Stimulated activated CD8-positive, alpha-beta memory T cell treated with anti-CD3 and anti-CD28 coated beads, Interleukin-12 subunit alpha, Interleukin-12 subunit beta, amount 100 ng/mL, for 4 hours (primary cell): ENCODE measurements at places on chromosomes 2 and 18.

DNA sequence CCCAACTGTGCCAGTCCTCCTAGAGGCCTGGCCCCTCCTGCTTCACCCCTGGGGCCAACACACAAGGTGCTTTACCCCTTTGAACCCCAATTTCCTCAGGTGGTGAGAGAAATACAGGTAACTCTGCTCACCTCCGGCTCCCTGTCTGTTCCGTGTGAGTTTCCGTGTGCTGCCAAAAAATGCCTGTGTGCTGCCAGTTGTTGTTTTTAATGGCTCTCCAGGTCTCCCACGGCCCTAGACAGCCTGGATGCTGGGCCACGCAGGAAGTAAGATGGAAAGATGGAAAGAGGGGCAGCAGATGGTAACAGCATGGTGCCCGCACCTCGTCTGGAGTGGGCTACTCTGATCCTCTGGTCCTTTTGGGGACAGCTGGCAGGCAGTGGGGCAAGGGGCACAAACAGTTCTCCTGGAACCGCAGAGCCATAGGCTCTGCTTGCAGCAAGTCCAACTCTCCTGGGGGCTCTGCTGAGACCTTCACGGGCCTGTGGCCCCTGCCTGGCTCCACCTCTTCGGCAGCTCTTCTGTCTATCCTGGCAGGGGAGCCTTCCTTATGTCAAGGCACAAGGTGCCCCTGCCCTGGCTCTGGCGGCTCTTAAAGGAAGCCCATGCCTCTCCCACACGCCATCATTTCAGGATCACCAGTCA is 4.3 kb upstream of the ARHGEF4 start:
- no peak for DNase-seq

- DNase-seq: no peak
These were observed 970 bp upstream of the ADCYAP1 start for GRCh38 chr18:903701-904100.

- DNase-seq: no peak
These were observed 274.5 kb downstream of the TSN start for GRCh38 chr2:122029945-122030344.

- no peak for DNase-seq
These were observed 4.5 kb upstream of the BCL2L11 start for GRCh38 chr2:111116011-111116746.

DNA sequence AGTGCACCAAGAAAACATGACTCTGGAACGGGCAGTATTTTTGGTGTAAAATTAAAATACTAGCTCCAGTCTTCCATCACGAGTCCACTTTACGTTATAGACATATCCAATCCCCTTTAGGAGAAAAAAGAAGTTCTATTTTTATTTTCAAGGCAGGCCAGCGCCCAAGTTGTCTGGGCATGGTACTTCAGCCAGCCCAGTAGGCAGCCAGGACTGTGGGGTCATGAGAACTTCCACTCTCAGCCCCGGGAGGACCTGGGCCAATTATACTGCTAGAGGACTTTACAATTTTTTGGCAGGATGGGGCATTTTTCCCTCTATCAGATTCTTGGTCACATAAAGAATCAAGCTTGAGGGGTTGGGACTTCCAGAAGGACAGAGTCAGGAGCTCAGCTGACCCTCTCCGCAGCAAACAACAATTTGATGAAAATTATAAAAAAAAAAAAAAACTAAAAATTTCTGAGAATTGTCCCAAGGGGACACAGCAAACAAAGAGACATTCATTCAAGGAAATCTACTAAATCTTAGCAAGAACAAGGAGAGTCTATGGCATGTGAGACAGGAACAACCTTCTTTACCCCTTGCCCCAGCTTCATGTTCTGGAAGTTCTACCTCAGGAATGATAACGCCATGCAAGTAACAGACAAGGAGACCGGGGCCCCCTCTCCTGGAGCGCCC is 37.3 kb upstream of the B3GNT2 start:
- no peak for DNase-seq

DNA sequence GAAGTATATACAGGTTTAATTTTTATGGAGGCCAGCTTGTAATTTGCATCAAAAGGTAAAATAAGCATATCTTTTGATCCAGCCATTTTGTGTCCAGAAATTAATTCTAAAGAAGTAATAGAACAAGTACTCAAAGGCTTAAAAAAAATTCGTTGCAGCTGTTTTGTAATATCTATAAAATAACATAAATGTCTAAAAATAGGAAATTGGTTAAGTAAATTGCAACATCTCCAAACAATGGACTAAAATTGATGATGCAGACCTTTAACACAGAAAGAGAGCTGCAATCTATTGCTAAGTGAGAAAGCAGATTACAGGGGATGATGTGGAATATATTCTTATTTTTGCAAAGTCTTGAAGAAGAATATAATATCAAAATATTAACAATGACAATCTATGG is 19.4 kb downstream of the AAK1 start:
- DNase-seq: no peak

DNA sequence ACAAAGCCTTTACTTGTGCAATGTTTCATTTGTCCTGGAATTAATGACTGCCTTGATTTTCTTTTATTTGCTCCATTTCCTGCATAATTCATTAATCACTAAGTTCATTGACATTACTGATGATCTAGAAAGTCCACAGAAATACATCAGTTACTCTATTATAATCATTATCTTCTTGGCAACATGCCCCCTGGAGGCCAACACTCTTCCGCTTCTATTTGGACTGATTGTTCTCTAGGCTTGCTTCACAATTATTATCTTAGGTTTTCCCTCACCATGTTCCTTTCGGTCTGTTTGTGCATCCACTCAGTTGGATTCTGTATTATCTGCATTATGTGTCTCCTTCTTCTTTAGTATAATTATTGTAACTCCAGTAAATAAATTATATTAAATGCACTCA is 461.0 kb upstream of the CDH2 start:
- DNase-seq: no peak

DNA sequence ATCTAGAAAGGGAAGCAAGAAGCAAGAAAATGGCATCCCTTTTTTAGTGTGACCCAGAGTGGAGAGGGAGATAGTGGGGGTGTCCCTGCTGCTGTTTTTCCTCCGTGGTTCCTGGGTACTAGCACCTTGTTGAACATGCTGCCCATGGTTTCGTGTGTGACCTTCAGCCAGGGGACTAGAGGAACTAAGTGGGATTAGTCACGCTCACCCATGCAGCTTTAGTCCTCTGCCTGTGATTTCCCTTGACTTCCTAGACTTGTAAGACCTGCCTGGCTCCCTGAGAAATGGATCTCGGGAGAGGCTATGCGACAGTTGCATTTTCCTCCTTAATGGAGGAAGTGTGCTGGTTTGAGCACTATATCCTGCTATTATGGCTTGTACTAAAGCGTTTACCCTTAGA is 471.4 kb downstream of the DCDC2C start:
- no peak for DNase-seq

GRCh38 chr2:158395166-158395565 is 61.4 kb downstream of the CCDC148 start:
- no peak for DNase-seq

GRCh38 chr2:64463781-64464180 is 9.8 kb downstream of the LGALSL start:
- no peak for DNase-seq

- DNase-seq: no peak
These were observed 34.2 kb upstream of the FAM98A start for GRCh38 chr2:33633315-33633714.

GRCh38 chr2:239268082-239268481 is 132.7 kb downstream of the HDAC4 start:
- DNase-seq: no peak

DNA sequence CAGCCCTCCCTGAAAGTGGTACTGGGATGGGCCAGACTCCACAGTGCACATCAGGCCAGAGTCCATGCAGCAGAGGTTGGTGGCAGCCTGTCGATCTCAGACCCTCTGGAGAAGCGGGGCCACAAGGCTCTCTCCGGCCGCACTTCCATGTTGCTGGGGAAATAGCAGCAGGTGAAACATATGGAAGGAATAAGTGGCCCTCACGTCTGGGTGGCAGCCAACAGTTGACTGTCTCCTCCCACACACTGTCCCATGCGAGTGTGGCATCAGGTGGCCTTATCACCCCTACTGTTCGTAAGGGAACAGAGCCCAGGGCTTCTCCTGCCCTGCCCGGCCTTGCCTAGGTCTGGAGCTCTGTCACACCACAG is 58.1 kb upstream of the FOSL2 start:
- no peak for DNase-seq

DNA sequence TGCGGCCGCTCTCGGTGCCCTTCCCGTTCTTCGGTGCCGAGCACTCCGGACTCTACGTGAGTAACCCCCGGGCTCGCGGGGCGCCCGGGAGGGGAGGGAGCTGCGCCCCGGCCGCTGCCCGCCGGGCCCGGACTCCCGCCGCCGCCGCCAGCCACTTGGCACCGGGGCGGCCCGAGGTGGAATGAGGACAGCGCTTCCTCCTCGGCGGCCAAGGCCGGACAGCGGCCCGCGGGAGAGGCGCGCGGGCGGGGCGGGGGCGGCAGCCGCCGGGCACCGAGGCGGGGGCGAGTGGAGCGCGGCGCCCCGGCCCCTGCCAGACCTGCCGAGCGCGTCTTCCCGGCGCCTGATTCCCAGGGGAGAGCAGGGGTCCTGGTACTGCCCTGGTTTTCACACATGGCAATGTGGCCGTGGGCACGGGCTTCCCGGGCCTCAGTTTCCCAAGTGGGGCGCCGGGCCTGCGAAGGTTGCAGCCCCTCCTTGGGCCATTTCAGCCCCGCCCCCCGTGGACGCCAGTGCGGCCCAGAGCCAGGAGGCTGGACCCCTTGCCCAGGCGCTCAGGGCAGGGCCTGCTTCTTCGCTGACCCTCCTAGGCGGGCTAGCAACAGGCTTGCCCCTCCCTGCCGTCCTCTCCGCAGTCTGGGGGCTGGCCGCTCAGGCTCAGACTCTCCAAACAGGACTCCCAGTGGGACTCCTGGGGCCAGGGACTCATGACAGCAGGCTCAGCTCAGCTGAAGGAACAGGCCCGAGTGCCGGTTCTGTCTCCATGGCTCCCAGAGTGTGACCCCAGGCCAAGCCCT is 775 bp downstream of the SNED1 start:
- no peak for DNase-seq

DNA sequence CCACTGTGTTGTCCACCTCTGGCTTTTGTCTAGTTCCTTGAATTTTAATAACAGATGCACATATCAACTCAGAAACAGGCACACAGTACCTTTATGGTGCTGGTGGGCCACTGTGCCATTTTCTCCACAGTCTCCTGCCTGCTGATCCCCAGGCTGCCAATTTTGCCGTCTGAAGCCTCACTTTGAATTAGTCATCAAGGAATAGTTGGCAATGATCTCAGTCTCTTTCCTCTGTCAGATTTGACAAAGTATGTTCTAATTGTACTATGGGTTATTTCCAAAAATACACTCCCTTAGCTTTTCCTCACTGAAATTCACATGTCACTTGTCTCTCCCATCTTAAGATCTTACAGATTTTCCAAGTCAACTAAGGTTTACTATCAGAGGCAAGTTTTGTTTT is 140.7 kb downstream of the ZNF516 start:
- no peak for DNase-seq

- no peak for DNase-seq
These were observed 677.7 kb upstream of the CDH7 start for GRCh38 chr18:65073060-65073550.

DNA sequence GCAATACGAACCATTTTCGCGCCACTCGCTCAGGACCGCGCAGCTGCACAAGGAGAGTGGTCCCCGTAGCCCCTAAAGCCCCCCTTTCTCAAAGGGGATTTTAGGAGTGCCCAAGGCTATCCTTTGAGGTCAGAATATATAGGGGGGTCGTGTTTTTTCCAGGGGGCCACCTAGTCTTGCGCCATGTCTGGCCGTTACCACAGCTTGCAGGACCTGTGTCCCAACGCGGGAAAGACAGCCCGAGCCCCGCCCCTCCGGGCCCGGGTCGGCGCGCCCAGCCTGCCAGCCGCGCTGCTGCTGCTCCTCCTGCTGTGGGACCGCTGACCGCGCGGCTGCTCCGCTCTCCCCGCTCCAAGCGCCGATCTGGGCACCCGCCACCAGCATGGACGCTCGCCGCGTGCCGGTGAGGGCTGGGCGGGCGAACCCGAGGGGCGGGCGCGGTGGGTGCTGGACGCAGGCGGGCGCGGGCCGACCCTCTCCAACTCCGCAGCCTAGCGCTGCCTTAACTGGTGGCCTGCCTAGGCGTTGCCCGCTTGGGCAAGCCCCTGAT is at the start of gene CDCA7:
CDCA7 (plus strand) TSS at position 291 of the 550 bp plus-strand sequence; CDS start at position 383, 92 bp downstream.
- no peak for DNase-seq

GRCh38 chr2:215060861-215061536 is 77.4 kb downstream of the ABCA12 start:
- DNase-seq: no peak

DNA sequence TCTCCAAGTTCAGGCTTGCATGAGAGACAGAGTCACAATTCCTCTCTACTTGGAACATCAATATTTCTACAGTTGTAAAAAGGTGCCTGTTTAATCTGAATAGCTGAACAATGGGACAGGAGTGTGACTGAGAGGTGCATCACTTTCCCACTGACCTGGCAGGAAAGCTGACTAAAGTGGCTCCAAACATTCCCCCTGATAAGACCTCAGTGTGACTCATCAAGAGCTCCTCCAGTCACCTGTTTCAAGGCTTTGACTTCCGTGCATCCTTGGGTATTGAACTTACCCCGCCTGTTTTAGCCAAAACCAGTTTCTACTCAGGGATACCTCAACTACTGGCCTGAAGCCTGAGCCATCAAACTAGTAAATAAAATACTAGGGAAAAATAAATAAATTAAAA is 453.9 kb upstream of the DDX18 start:
- DNase-seq: no peak

DNA sequence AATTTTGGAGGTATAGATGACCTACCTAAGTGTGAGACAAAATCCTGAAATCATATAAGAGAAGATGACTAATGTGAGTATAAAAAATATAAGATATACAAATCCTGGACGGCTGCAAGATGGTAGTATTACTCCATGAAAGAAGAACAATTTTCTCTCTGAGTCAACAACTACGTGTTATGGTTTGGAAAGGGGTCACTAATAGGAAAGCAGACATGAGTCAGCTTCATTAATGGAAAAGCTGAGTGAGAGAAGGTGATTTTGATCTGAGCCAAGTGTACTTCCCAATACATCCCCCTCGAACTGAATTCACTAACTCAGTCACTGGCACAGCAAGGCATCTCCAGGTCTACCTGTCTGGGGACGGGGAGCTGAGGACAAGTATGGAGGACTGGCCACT is 20.1 kb upstream of the SELENOI start:
- DNase-seq: no peak

DNA sequence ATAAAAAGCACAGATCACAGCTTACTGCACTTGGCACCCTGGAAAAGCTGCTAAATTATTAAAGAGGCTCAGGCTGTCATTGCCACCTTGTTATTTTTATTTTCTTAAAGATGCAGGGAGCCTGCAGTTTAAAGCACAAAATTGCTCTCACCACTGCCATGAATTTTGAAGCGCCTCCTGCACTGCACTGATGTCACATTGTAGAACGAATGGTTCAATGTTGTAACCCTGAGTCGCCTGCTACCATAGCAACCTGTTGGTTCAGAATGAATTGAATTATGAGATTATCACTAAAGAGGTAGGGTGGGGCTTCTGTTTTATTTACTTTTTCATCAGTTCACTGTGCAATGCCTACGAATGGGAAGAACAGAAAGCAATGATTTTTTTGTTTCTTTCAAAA is 16.5 kb downstream of the SCG2 start:
- DNase-seq: no peak
